ENCODE measurements at places on chromosomes 1 and 21. TPM values are rescaled to one million over a fixed set of nuclear protein-coding genes. Genes with fewer than 3 reads are reported as not detected.
A peak's percentile ranks its signal among the peaks of the same experiment; 100 is the strongest.

NT5C1A gene
- total RNA-seq, result not detected

LAX1 gene
- not detected for total RNA-seq

TRIM17 gene
- total RNA-seq, result not detected

MIXL1 gene
- total RNA-seq, result not detected

CORT gene
- total RNA-seq, result 0.66 TPM

SELP gene
- not detected for total RNA-seq

DNA sequence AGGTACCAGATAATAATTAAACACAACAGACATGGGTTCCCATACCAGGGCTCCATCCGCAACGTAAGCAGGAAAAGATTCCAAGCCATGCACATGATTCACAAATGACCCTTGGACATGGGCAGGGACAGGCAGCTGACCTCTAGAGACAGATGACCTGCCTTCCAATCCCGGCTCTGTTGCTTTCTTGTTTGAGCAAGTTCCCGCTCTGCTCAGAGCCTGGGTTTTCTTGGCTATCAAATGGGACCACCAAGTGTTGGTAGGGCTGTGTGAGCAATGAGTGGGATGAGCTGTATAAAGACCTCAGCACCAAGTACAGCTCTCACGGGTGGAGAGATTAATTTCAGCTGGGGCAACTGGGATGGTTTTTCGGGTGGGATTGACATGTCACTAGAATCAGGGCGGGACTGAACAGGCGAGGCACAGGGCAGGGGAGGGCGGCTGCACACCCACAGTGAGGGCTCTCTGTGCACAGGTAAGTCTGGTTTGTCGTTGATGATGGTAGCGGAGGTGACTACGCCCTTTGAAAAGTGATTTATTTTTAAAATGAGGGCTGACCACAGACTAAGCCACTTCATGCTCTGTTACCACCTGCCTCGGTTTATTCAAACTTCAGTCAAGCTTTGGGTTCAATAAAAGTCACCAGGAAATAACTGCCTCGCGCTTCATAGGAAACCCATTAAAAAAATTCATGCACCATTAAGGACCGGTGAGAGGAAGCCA, 57.5 kb upstream of the IFFO2 start:
- H3K4me3 ChIP-seq, result no peak overlapping the region
- H3K4me1 ChIP-seq, result peaks cover 23% of the 10 kb centered on the region
- no peak overlapping the region for H3K27ac ChIP-seq
- no peaks in the 10 kb centered on the region for H3K36me3 ChIP-seq

GRCh38 chr1:234605983-234606783, 3.8 kb downstream of the IRF2BP2 start:
- H3K36me3 ChIP-seq, result peaks cover 72% of the 10 kb centered on the region
- H3K27ac ChIP-seq, result peak overlapping the region; percentile 96
- DNase-seq, result peak; percentile 72
- H3K4me3 ChIP-seq, result peak overlapping the region; percentile 88

- peaks cover 12% of the 10 kb centered on the region for H3K4me1 ChIP-seq
- H3K27me3 ChIP-seq, result no peaks in the 10 kb centered on the region
- H3K27ac ChIP-seq, result no peak overlapping the region
- H3K36me3 ChIP-seq, result no peaks in the 10 kb centered on the region
- H3K4me3 ChIP-seq, result no peak overlapping the region
Measured at GRCh38 chr21:14736162-14736561, 190.0 kb upstream of the SAMSN1 start.

DNA sequence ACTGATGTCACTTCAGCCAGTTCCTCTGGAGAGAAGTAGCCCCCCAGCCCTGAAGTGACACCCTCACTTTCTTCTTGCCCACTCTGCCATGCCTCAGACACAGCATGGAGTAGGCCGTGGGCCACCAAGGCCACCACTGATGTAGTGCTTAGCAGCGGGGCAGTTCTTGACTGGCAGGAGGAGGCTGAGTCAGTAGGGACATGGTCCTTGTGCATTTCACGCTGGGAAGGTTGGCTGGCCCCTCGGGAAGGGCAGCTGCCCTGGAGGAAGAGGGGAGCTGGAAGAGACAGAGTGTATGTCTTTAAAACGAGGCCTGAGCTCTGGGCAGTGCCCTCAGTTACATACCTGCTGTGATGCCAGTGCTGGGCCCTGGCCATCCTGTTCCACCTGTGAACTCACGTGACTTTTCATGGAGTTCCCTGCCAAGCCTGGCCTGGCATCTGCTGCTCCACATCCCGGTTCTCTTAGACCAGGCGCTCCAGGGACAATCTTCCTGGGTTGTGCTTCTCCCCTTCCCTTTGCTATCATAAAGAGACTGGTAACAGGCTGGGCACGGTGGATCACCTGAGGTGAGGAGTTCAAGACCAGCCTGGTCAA, 158.6 kb upstream of the TMEM51 start:
- no peak overlapping the region for H3K4me3 ChIP-seq
- peaks cover 14% of the 10 kb centered on the region for H3K4me1 ChIP-seq
- no peak for DNase-seq
- no peaks in the 10 kb centered on the region for H3K36me3 ChIP-seq
- no peaks in the 10 kb centered on the region for H3K27me3 ChIP-seq
- no peak overlapping the region for H3K27ac ChIP-seq

- H3K4me3 ChIP-seq, result no peak overlapping the region
- no peaks in the 10 kb centered on the region for H3K36me3 ChIP-seq
- DNase-seq, result no peak
- no peaks in the 10 kb centered on the region for H3K4me1 ChIP-seq
- no peaks in the 10 kb centered on the region for H3K27me3 ChIP-seq
Measured at GRCh38 chr1:191675856-191676783, 482.1 kb upstream of the RGS18 start.

- H3K27me3 ChIP-seq, result no peaks in the 10 kb centered on the region
- H3K27ac ChIP-seq, result no peak overlapping the region
- peak; percentile 49 for DNase-seq
- no peaks in the 10 kb centered on the region for H3K4me1 ChIP-seq
Measured at GRCh38 chr1:165793951-165794350, 25.3 kb upstream of the TMCO1 start.

DNA sequence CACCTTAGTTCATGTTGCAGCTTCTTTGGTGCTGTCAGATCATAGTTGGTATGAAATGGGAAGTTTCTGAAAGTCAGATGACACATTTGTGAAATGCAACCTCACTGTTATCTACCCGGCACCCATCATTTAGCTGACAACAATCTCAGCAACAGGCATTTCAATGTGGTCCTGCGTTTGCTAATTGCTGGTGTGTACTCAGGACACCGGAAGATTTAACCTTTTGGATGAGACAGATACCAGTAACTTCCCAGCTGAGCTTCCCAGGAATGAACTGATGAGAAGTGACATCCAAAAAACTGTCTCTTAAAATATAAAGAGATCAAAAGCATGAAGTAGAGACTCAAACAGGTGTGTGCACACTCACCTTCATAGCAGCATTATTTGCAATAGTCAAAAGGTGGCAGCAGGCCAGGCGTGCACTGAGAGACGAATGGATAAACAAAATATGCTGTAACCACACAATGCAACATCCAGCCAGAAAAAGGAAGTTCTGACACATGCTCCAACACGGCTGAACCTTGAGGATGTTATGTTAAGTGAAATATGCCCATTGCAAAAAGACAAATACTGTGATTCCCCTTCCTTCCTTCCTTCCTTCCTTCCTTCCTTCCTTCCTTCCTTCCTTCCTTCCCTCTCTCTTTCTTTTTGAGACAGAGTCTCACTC, 7.9 kb upstream of the CLDN14 start:
- peaks cover 7% of the 10 kb centered on the region for H3K4me1 ChIP-seq
- no peak overlapping the region for H3K27ac ChIP-seq
- H3K27me3 ChIP-seq, result no peaks in the 10 kb centered on the region
- no peak overlapping the region for H3K4me3 ChIP-seq

DNA sequence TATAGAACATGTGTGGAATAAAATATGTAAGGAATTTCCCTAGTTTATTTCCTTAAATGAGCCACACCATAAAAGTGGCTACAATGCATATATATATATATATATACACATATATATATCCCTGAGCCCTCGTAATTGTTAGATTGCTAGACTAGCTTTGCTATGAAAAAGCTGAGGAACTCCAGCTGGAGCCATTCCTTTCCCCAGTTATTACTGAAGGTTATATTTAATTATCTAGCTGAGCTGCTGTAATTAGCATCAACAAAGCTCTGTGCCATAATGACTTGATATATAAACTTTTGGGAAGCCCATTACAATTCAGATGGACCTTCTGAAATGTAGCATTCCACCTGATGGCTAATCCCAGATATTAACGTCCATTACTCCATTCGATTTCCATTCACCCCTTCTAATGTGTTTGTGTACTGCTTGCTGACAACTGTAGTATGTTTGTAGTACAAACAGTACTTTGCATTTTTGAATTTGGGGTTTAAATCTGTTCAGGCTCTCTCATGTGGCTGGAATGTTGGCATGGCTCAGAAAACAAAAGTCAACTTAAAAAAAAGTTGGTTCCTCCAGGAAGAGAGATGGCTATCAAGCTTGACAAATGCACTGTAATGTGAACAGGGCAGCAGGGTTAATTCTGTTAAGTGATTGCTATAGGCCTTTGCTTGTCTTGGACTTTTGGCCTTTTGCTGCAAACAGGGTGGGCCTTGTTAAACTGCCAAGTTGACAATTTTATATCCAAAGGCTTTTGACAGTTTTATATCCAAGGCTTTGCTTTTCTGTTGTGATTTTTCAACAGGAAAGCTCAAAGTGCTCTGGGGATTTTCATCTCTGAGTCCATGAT, 170.0 kb downstream of the LTN1 start:
- H3K27me3 ChIP-seq, result no peaks in the 10 kb centered on the region
- H3K4me1 ChIP-seq, result no peaks in the 10 kb centered on the region
- H3K27ac ChIP-seq, result no peak overlapping the region
- no peak for DNase-seq
- H3K36me3 ChIP-seq, result no peaks in the 10 kb centered on the region

DNA sequence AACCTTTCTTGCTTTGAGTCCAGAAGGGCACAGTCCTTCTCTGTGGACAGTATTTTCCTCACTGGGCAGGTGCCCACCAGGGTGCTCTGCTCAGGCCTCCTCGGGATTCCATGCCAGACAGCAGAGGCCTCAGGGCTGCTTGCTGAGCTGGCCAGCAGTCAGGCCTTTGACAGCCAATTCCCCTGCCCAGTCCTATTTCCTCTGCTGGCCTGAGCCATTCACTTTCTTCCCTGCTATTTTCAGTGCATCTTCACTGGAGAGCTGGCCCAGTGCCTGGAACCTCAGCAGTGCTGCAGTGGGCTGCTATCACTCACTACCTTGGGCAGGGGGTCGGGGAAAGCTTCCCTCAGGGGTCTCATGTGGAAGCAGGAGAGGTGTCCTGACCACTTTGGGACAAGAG, 33.2 kb downstream of the KCNA10 start:
- H3K36me3 ChIP-seq, result no peaks in the 10 kb centered on the region
- peaks cover 26% of the 10 kb centered on the region for H3K27me3 ChIP-seq
- no peak for DNase-seq
- no peak overlapping the region for H3K27ac ChIP-seq
- no peak overlapping the region for H3K4me3 ChIP-seq

DNA sequence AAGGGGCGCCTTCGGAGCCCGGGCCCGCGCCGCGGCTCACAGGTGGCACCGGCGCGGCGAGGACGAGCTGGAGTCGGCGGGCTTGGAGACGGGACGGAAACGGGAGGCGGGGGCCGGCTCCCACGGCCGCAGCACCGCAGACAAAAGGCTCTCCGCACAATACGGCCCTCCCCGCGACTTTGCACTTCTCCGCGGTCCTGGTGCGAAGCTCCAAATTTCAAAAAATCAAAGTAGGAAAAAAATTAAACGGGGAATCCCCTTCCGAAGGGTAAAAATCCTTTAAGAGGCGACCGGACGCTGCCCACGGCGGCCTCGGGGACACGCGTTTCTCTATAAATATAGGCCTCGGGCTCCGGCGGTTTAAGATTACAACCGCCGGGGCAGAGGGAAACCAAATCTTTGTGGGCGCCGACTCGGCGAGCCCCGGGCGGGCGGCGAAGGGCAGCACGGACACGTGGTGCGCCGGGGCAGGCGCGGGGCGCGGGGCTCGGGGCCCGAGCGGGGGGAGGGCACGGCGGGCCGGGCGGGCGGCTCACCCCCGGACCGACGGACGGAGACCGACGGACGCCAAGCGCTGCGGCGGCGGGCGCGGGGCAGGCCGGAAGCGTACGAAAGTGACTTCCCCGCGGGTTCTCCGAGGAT, 453 bp downstream of the PABPC4 start:
- peaks cover 57% of the 10 kb centered on the region for H3K36me3 ChIP-seq
- H3K4me1 ChIP-seq, result peaks cover 16% of the 10 kb centered on the region
- peak overlapping the region; percentile 88 for H3K4me3 ChIP-seq
- H3K27me3 ChIP-seq, result no peaks in the 10 kb centered on the region

DNA sequence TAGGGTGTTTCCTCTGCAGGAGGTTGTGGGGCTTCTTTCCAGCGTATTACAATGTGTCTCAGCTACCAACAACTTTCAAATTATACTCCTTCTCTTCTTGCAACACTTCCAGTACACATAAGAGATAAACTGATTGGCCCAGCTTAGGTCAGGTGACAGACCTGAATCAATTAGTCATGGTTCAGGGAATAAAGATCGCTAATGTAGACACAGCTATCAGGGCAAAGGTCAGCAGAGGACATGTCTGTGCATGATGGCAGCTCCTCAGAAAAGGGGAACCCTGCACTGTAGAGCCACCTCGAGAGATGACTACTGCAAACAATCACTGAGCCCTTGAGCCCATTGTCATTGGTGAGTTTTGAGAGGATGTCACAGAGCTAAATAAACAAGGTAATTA, 36.8 kb upstream of the PKN2 start:
- no peaks in the 10 kb centered on the region for H3K36me3 ChIP-seq
- no peaks in the 10 kb centered on the region for H3K27me3 ChIP-seq
- peaks cover 10% of the 10 kb centered on the region for H3K4me1 ChIP-seq
- no peak overlapping the region for H3K27ac ChIP-seq

GRCh38 chr21:39661121-39661520, 48.4 kb downstream of the B3GALT5 start:
- H3K4me3 ChIP-seq, result no peak overlapping the region
- H3K27ac ChIP-seq, result no peak overlapping the region
- DNase-seq, result no peak
- no peaks in the 10 kb centered on the region for H3K27me3 ChIP-seq
- peaks cover 13% of the 10 kb centered on the region for H3K4me1 ChIP-seq

- H3K4me3 ChIP-seq, result no peak overlapping the region
- H3K27ac ChIP-seq, result no peak overlapping the region
- H3K27me3 ChIP-seq, result peaks cover 3% of the 10 kb centered on the region
- H3K4me1 ChIP-seq, result no peaks in the 10 kb centered on the region
- no peaks in the 10 kb centered on the region for H3K36me3 ChIP-seq
Measured at GRCh38 chr1:236623371-236624166, 19.3 kb upstream of the HEATR1 start.

DNA sequence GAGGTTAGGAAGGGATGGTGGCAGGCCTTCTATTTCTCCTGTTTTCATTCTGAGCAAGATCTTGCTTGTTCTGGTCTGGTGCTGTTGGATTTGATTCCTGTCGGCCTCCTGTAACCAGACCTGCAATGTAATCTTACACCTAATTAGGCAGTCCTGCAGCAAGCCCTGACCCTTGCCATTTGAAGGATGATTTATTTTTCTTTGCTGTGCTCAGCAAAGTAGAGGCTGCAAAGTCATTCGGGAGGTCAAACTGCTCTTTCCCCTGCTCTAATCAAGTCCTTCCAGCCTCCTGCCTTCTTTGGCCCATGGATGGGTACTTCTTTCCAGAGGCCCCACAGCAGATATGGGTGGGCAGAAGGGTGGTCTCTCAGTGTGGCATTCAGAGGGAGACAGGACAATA, 417.7 kb upstream of the USP24 start:
- no peak overlapping the region for H3K4me3 ChIP-seq
- no peaks in the 10 kb centered on the region for H3K36me3 ChIP-seq

GRCh38 chr1:30110846-30111245, 612.5 kb downstream of the MATN1 start:
- H3K27me3 ChIP-seq, result peaks cover 72% of the 10 kb centered on the region
- DNase-seq, result no peak
- H3K36me3 ChIP-seq, result no peaks in the 10 kb centered on the region
- no peak overlapping the region for H3K27ac ChIP-seq

Data from MCF 10A (cell line).